ENCODE measurements at places on chromosomes 4 and X.

DNA sequence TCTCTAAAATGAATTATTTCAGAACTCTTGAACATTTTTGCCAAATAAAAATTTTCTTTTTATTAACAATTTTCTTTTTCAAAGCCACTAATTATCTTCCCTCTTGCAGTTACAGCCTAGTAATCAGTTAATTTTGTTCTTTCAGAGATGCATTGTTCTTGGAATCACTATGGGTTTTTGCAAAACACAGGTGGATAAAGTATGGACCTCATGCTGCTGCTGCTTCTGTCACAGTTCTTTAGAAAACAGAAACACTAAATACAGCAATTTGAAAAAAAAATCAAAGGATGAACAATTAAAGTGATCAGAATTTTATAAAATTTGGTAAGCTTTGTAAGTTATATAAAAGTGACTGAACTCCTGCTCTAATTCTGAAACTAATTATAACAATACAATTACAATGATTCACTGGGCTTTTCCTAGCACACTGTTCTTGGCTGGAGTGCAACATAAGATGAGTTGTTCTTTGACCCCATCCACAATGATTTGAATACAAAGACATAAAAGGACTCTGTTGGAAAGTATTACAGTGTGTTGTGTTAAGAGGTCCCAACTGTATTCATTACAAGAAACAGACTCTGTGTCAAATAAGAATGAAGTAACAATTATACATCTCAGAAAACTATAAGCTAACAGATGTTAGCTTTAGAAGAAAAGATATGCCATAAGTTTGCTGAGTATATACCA is 59.4 kb upstream of the GK2 start:
- DNase-seq: no peak

GRCh38 chrX:21958916-21959315 is 18.4 kb downstream of the SMS start:
- peak; percentile 5 for DNase-seq

DNA sequence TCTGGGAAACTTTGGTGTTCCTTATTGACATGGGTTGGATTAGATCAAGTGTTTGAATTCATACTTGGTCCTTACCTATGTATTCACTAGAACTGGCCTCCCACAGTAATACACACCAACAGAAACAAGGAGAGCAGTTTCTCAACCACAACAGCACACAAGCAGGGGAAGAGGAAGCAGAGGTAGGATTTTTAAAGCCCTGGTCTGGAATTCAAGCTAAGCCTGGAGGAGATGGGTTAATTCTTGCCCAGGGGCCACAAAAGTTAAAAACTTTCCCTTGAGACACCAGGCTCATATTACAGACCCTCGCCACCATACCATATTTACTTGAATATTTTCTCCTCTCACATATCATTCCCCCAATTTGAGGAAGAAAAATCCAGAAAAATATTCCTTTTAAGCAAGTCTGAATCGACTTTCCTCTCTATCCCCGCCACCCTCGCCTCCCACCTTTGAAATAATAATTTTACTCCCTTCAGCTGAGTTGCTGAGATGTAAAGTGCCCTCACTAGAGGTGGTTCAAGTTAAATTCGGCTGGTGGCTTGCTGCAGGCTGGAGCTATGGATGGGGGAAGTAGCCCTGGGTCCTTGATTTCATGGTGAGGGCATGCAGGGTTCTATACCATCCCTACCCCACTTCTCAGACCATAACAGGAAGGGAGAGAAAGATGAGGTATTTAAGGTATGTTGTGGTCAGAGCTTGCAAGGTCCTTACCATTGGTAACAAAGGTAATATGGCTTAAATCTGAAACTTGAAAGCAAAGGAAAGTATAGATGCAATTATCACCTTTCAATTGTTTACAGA is 440.2 kb downstream of the INPP4B start:
- peak; percentile 9 for DNase-seq

- DNase-seq: peak; percentile 60
Observed at GRCh38 chrX:39445336-39445735, 644.1 kb downstream of the MID1IP1 start.

- DNase-seq: no peak
Observed at GRCh38 chr4:186104890-186105646, 564 bp downstream of the FAM149A start.

DNA sequence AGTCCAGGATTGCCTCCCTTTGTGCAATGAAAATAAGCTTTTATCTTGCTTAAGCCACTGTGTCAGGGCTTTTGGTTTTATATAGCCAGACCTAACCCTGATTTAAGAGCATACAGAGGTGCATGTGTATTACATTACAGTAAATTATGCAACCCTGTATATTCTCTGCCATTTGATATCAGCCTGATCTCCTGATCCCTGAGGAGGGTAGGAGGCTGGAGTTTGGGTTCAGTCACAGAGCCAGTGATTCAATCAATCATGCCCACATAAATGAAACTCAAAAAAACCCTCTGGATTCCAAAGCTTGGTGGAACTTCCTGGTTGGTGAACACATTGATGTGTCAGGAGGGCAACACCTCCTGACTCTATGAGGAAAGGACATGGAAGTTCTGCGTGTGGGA is 7.3 kb upstream of the KLHL8 start:
- no peak for DNase-seq

DNA sequence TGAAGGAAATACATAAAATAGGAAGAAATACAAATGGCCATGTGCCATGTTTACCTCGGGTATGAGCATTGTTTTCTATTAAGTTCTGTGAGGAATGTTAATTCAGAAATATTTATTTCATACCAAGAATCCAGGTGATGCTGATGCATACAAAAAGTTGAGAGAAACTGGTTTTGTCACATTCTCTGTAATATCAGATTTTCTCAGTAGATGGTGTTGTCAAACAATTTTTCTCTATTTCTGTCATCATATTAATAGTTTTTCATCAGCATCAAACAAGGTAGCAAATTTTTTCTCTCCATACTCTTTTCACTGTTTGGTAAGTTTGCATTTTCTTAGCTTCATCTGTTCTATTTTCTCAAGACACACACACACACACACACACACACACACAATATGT is 179.8 kb downstream of the KLHL4 start:
- no peak for DNase-seq

- DNase-seq: peak; percentile 0
Observed at GRCh38 chrX:57573754-57574153, 18.1 kb upstream of the ZXDB start.

- no peak for DNase-seq
Observed at GRCh38 chrX:85544609-85545008, 165.1 kb upstream of the POF1B start.

DNA sequence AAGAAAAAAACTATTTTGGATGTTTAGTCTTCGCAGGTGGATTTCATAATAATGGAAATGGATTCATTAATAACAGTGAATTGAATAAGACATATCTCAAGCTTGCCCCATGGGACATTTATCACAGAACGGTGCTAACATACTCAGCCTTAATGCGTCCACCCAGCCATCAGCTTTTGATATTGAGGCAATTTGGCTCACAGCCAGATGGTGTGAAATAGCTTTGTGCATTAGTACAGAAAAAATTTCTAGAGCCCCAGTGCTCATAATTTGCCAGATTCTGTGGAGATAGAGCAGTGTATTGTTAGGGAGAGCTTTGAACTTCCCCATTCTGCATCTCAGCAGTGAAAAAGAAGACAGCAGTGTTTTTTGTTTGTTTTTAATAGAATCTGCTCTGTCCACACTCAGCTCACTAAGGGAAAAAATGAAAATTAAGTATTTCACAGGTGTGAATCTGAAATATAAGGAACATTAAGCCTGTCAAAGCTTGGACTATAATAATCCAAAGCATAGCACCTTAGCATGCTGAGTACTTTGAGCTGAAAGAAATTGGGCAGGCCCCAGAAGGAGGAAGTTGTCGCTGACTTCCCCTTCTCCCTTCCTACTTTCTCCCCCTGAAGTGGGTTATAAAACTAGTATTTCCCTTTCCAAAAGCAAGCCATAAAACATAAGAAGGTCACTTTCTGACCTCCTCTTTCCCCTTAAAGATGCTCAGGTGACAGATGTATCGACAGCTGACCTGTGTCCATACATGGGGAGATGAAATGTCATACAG is 295.8 kb downstream of the MAGEB5 start:
- peak; percentile 0 for DNase-seq

DNA sequence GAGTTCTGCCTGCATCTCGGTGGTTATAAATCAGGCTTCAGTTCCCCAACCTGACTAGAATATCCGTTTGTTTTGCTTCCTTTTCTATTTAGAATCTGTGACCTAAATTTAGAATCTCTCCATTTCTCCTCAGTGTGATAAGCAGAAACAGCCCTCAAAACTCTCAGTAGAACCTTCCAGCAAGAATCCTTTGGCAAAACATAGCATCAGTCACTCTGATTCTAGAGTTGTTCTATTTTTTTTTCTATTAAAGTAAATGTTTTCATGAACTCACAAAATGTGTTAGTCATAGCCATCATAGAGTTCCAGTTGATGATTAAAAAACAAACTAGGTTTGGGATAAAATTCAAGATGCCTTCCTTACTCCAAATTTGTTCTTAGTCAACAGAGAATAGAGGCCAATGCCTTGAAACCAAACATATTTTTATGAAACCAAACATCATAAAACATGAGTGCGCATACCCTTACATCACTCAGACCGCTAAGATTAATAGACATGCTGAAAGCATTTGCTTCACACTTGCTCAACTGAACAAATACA is 13.2 kb upstream of the C1QTNF7 start:
- DNase-seq: no peak

GRCh38 chrX:54807524-54808108 is at the start of gene MAGED2:
Gene MAGED2, plus strand, starts transcription at chrX:54807745. Its CDS starts 1,587 bp downstream, at chrX:54809332.
- peak; percentile 52 for DNase-seq

DNA sequence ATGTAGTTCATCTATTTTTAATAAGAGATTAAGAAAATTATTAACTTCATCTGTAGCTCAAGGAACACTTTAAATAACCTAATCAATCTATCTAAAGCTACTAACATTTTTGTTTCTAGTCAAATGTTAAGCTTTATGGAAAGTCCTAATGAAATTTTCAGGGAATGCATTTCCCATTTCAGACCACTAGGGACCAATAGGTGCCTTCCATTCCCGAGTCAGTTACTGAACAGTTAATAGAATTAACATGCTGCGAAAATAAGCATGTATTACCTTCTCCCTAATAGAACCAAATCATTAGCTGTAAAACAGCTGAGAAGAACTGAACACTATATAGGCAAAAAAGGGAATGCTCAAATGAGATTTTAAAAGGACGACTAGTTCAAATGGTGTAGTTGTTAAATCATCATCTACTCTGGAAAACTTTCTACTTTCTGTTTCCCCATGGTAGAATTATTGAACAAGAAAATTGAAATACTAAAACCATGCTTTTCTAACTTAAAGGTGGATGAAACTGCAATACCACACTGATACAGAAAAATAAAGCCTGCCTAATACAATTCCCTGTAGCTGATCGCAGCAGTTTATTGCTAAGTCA is 22.5 kb downstream of the STX18 start:
- DNase-seq: peak; percentile 21

DNA sequence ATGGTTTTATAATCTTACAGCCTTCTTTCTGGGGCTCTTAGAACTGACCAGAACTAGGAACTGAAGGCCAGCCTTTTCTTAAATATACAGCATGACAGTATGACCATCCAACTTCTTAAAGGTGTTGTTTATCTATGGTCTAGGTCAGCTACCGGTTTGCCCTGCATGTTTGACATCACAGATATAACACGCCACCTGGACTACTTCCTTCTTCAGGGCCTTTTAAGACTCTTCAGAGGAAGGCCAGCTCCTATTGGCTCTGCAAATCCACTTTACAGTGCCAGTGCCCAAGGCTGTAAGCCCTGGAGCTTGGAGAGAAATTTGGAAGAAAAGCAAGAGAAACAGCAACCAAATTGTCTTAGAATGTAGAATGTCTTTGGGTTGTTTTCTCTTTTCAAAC is 185.5 kb downstream of the MGST2 start:
- DNase-seq: no peak

- no peak for DNase-seq
Observed at GRCh38 chr4:135204311-135204710, 1002.7 kb upstream of the PABPC4L start.

DNA sequence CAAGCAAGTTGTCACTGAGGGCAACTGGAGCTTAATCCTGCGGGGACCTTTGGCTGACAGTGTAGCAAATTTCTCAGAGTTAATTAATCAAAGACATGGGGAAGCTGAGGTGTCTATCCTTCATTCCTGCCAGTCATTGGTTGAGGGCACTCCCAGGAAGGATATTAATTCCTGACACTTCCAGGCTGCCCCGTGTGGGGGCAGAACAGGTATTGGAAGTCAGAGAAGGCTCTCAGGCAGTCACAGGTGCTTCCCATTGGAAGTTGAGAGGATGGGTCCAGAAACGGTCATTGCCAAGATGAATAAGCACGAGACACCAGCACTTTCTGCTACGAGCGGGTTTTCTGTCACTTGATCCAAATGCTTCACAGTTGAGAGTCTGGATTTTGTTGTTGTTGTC is 29.1 kb upstream of the CD38 start:
- DNase-seq: no peak

DNA sequence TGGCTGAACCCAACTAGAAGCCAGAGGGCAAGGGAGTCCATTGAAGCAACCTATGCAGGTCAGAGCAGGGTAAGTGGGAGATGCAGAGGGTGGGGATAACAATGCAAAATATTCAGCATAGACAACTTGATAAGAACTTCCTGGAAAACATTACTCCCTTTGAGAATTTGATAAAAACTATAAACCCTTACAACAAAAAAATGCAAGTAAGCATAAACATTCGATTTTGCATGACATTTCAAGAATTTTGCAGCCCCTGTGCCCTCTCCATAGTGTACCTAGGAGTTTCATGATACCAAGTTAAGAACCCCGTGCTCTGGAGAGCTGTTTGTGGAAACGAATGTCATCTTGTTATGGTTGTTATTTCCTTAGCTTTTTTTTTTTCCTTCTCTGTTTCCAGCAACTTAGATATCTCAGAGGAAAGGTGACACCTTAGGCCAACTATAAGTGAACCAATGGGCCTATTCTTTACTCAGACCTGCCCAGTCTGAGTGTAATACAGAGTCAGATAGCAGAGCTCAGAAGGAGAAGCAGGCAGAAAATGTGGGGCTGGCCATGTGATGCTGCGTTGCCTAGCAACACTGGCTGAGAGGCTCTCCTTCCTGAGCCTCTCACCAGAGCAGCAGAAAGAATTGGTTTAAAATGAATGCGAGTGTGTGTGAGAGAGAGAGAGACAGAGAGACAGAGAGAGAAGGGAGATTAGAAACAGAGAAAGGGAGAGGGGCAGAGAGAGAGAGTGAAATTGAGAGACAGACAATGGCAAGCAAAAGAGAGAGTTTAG is 36.7 kb upstream of the GABRQ start:
- DNase-seq: no peak

GRCh38 chr4:6665320-6665654 is 24.8 kb downstream of the MRFAP1 start:
- no peak for DNase-seq

All from erythroblast (primary cell).